Osteocyte (in vitro differentiated cells): ENCODE measurements at places on chromosomes 12 and 14.

DNA sequence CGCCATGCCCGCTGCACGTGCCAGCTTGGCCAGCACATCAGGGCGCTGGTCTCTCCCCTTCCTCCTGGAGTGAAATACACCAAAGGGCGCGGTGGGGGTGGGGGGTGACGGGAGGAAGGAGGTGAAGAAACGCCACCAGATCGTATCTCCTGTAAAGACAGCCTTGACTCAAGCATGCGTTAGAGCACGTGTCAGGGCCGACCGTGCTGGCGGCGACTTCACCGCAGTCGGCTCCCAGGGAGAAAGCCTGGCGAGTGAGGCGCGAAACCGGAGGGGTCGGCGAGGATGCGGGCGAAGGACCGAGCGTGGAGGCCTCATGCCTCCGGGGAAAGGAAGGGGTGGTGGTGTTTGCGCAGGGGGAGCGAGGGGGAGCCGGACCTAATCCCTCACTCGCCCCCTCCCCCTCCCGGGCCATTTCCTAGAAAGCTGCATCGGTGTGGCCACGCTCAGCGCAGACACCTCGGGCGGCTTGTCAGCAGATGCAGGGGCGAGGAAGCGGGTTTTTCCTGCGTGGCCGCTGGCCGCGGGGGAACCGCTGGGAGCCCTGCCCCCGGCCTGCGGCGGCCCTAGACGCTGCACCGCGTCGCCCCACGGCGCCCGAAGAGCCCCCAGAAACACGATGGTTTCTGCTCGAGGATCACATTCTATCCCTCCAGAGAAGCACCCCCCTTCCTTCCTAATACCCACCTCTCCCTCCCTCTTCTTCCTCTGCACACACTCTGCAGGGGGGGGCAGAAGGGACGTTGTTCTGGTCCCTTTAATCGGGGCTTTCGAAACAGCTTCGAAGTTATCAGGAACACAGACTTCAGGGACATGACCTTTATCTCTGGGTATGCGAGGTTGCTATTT is 914 bp upstream of the CCND2 start:
- DNase-seq, result peak; percentile 84
- H3K27ac ChIP-seq, result no peak overlapping the region
- H3K36me3 ChIP-seq, result peaks cover 2% of the 10 kb centered on the region
- H3K27me3 ChIP-seq, result peaks cover 67% of the 10 kb centered on the region
- H3K4me1 ChIP-seq, result peaks cover 49% of the 10 kb centered on the region

- no peak overlapping the region for H3K27ac ChIP-seq
- peaks cover 5% of the 10 kb centered on the region for H3K4me1 ChIP-seq
- no peak overlapping the region for H3K4me3 ChIP-seq
- no peaks in the 10 kb centered on the region for H3K27me3 ChIP-seq
These were observed 744.3 kb downstream of the DIO2 start for GRCh38 chr14:79466938-79467527.

GRCh38 chr14:57809808-57810207 is 56.1 kb downstream of the SLC35F4 start:
- DNase-seq, result no peak
- H3K36me3 ChIP-seq, result no peaks in the 10 kb centered on the region
- H3K27me3 ChIP-seq, result no peaks in the 10 kb centered on the region
- no peaks in the 10 kb centered on the region for H3K4me1 ChIP-seq

DNA sequence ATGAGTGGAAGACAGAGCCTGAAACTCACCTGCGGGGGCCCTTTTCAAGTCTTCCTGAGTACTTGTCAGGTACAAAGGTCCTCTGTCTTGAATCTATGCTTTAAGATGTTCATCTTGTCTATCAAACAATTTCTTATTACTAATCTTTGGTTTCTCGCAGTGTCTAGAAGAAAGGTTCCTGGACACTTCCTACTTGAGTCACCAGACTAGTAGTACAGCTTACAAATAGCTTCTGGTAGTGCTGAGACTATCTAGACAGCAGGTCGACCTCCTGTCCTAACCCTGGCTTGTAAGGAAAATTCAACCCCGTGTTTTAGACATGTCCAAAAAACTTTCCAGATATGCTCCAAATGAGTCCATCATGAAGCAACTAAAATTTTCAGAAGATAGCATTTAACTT is 11.2 kb upstream of the ARID2 start:
- no peaks in the 10 kb centered on the region for H3K27me3 ChIP-seq
- H3K36me3 ChIP-seq, result peaks cover 5% of the 10 kb centered on the region
- peaks cover 21% of the 10 kb centered on the region for H3K4me1 ChIP-seq
- no peak overlapping the region for H3K27ac ChIP-seq

DNA sequence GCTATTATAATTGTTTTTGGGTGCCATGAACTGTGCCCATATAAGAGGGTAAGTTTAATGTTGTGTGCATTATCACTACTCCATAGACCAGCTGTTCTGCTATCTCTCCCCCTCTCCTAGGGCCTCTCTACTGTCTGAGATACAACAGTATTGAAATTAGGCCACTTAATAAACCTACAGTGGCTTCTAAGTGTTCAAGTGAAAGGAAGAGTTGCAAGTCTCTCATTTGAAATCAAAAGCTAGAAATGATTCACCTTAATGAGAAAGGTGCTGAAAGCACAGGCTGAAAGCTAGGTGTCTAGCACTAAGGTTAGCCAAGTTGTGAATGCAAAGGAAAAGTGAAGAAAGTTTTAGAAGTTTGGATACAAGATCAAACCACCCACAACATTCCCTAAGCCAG is 168.0 kb downstream of the SLC16A7 start:
- no peak for DNase-seq
- H3K27me3 ChIP-seq, result no peaks in the 10 kb centered on the region
- no peak overlapping the region for H3K27ac ChIP-seq
- no peak overlapping the region for H3K4me3 ChIP-seq
- H3K36me3 ChIP-seq, result peaks cover 10% of the 10 kb centered on the region
